ENCODE measurements at places on chromosomes 2 and 18.

DNA sequence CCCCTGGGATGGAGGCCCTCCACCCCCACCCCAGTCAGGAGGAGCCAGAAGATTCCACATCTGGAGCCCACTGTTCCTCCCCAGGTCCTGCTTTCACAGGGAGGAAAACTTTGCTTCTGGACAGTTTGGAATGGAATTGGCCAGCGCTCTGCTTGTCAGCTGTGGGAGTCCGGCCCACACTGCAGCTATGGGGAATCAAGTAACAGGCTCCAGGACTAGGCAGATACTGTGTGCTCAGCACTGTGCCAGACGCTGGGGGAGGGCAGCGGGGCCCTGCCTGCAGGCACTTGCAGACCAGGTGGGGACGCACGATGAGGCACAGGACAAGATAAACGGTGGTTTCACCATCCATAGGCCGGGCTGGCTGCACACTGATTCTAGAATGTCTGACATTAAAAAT is 114.0 kb downstream of the STPG4 start:
- peaks cover 17% of the 10 kb centered on the region for H3K4me1 ChIP-seq
- no peak overlapping the region for H3K4me3 ChIP-seq
- no peaks in the 10 kb centered on the region for H3K27me3 ChIP-seq
- H3K36me3 ChIP-seq, result peaks cover 23% of the 10 kb centered on the region
- no peak overlapping the region for H3K27ac ChIP-seq

DNA sequence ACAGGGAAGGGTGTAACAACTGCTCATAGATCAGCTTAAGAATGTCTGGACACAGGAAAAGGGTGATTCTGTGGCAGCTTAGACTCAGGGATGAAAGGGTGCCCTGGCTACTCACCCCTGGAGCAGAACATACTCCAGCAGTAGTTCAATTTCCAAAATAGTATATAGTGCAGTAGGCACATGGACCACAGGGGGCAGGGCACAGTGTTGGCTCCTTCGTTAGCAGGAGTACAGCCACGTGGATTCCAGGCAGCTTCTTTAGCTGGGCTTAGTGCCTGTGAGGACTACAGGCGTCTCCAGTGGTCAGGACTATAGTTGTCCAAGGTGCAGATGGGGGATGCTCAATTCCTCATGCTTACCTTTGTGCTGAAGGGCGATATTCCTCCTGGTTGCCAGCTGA is 277.5 kb upstream of the DDX18 start:
- H3K27ac ChIP-seq, result no peak overlapping the region
- no peak overlapping the region for H3K4me3 ChIP-seq
- no peak for DNase-seq
- H3K4me1 ChIP-seq, result no peaks in the 10 kb centered on the region
- no peaks in the 10 kb centered on the region for H3K36me3 ChIP-seq

- no peaks in the 10 kb centered on the region for H3K36me3 ChIP-seq
- peaks cover 13% of the 10 kb centered on the region for H3K27me3 ChIP-seq
- H3K27ac ChIP-seq, result no peak overlapping the region
- H3K4me3 ChIP-seq, result no peak overlapping the region
- peak; percentile 75 for DNase-seq
- H3K4me1 ChIP-seq, result peaks cover 17% of the 10 kb centered on the region
These were observed 11.2 kb downstream of the ATP6V1B1 start for GRCh38 chr2:70946832-70947442.

GRCh38 chr2:5203134-5203755 is 488.9 kb upstream of the SOX11 start:
- no peaks in the 10 kb centered on the region for H3K4me1 ChIP-seq
- H3K27ac ChIP-seq, result no peak overlapping the region
- H3K27me3 ChIP-seq, result no peaks in the 10 kb centered on the region

- H3K27ac ChIP-seq, result no peak overlapping the region
- H3K4me1 ChIP-seq, result no peaks in the 10 kb centered on the region
- no peaks in the 10 kb centered on the region for H3K36me3 ChIP-seq
- H3K4me3 ChIP-seq, result no peak overlapping the region
- no peak for DNase-seq
- H3K27me3 ChIP-seq, result no peaks in the 10 kb centered on the region
These were observed 11.5 kb upstream of the BIN1 start for GRCh38 chr2:127118467-127118866.

- peaks cover 15% of the 10 kb centered on the region for H3K4me1 ChIP-seq
- no peaks in the 10 kb centered on the region for H3K36me3 ChIP-seq
- no peak for DNase-seq
- H3K27me3 ChIP-seq, result no peaks in the 10 kb centered on the region
- H3K27ac ChIP-seq, result no peak overlapping the region
These were observed 170.4 kb downstream of the SMAD7 start for GRCh38 chr18:48780201-48780912.
